ENCODE measurements at places on chromosomes 1 and 21.

DNA sequence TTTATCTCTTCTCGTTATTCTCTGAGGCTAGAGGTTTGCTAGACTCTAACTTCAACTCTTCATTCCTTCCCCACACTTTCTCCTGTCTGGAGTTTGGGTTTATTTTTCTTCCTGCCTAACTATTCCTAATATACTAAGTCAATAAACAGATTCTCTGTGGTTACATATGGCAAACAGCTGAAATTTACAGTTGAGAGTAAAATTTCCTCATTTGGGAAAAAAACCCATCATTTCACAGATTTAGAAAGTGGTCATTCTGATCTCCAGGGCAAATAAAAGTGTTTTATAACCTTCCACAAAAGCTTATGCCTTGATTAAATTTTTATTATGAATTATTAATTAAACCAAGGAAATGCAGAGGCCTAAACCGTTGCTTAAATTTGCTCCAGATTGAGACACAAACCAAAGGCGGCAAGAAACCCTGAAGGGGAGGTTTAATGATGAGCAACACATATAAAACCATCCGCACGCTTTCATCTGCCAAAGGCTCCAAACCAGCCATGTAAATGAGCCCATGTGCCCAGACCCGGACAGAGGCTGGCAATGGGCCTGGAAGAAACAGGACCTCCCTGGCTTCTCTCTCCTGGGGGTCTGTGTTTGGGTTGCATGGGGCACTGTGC lies 201.7 kb upstream of the LMO4 start:
- no peak for DNase-seq

DNA sequence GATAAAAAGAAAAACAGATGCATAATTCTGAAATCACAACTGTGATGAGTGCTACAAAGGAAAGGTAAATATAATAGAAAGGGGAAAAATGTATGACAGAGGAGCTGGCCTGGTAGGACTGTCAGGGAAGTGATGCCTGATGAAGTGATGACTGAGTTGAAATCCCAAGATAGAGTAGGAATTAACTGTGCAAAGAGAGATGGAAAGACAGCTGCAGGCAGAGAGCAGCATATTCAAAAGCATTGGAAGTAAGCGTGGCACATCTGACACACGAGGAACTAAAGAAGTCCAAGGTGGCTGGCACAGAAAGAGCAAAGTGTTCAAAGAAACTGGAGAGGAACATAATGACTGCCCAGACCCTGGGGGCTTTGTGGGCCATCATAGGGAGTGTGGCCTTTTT lies 121.6 kb upstream of the C1orf105 start:
- DNase-seq: no peak

- DNase-seq: no peak
These were observed 419.9 kb downstream of the PTPRU start for GRCh38 chr1:29655945-29656850.

DNA sequence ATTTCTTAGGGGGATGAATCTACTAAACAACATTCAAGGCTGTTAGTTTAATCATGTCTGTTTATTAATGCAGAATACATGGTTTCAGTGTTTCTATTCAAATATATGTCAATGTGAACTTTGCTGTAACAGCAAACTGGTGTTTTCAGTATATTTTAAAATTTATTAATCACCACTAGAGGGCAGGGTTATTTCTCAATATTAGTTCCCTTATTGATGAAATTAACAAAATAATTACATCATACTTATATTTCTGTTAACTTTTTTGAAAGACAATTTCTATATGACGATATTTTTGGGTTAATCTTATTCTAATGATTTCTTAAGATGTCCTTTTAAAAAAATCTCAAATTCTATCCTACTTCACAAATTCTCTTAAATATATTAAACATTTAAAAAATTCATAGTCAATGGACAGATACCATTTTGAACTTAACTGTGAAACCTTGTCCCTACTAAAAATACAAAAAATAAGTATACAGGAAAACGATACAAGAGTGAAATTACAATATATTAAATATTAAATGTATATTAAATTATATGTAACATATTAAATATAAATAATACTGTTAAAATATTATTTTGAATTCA lies 1034.1 kb upstream of the PRMT6 start:
- no peak for DNase-seq

GRCh38 chr21:42627527-42628289 lies 25.7 kb upstream of the PDE9A start:
- DNase-seq: no peak

GRCh38 chr21:35737449-35737848 lies 322.9 kb downstream of the SETD4 start:
- DNase-seq: no peak
